CD4-positive, alpha-beta T cell treated with Interleukin-6 for 4 hours (primary cell): ENCODE measurements at places on chromosomes 2 and 18.

DNA sequence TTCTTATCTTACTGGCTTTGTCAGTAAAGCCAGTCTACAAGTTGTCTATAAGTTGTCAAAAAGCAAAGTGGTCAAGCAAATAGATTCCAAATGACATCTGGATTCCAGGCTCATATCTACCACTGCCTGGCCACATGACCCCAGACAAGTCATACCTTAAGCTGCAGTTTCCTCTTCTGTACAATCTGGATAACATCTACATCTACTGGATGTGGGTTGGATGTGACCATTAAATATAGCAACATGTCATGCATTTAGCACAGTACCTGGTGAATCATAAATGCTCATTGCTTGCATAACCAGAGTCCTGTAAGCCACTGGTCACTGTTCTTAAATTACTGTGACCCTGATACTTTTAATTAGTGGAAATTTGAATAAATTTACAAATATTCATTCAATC lies 16.8 kb downstream of the COBLL1 start:
- DNase-seq, result no peak

GRCh38 chr2:37883518-37883917 lies 41.6 kb upstream of the RMDN2 start:
- DNase-seq, result no peak

DNA sequence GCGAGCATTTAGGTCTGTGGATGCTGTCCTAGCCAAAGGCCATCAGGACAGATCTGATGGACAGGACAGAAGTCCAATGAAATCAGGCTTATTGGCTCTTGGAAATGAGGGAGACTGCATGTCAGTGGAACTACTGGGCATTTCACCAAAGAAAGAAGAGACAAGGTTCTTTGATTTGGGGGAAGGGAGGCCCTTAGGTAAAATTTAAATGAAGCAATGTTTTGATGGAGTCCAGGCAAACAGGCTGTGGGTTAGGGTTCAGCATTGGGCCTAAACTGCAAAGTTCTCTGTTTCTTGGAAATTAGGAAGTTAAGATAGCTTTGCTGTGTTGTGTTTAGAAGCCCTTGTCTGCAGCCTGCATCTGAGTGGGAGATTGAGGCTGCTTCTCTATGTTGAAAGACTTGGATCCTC lies 31.6 kb upstream of the RNF149 start:
- no peak for DNase-seq

DNA sequence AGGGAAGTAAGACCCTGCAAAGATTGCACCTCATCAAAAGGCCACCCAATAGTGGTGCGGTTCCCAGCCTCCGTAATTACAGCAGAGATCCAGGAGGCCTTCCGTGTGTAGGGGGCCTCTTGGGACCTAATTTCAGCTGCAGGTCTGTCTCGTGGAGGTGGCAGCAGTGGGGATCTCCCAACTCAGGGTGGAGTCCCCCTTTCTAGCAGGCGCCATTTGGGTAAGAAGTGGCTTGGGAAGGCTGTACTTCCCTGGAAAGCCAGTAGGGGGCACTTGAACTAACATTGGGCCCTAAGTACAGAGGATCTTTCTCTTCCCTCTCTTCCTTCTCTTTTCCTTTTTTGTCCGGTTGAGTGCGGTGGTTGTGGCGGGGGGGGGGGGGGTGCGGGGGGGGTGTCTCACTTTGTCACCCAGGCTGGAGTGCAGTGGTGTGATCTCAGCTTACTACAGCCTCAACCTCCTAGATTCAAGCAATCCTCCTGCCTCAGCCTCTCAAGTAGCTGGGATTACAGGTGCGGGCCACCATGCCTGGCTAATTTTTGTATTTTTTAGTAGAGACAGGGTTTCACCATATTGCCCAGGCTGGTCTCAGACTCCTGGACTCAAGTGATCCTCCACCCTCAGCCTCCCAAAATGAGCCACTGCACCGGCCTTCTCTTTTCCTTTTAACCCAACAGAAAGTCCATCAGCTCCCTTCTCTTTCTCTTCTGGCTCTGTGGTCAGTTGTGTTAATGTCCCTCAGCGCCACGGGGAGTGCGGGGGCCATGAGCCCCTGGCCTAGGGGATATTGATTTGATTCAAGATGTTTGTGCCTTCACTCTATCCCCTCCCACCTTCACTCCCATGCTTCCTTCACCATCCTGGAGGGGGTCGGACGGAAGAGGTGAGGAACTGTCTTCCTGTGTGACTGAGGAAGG lies 32.0 kb downstream of the CENPO start:
- DNase-seq, result peak; percentile 40

DNA sequence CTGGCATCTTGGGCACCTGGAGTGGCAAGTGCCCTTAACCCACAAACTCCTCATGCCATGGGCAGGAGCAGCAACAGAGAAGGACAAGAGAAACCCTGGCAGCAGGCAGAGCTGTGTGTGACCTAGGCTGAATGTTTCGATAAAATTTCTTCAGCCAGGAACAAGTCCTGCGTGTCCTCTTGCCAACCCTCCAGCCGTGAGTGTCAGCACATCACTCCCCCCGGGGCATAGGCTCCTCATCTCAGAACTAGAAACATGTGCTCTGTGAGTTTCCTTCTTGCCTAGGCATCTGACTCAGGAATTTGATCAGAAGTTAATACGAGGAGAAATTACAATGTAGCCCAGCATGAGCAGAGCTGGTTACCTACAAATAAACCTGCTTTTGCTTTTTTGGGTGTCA lies 2.2 kb downstream of the ABCG8 start:
- DNase-seq, result no peak

DNA sequence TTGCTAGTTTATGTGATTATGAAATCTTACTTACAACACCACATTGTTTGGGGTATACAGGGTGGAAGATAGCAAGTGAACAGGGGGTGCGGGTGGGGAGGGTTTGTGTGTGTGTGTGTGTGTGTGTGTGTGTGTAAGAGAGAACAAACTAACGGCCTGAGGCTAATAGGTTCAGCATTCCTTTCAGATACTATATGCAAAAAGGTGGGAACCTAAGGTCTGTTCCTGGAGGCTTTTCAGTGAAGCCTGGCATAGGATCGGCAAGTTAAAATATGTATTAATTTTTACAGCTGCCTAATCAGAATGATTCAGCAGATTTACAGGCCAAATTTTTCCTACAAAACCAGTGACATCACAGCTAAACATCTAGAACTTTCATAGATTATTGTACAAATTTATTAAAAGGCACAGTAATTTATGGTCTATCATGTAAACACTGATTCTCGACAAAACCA lies 7.6 kb upstream of the SPDYA start:
- DNase-seq, result no peak

DNA sequence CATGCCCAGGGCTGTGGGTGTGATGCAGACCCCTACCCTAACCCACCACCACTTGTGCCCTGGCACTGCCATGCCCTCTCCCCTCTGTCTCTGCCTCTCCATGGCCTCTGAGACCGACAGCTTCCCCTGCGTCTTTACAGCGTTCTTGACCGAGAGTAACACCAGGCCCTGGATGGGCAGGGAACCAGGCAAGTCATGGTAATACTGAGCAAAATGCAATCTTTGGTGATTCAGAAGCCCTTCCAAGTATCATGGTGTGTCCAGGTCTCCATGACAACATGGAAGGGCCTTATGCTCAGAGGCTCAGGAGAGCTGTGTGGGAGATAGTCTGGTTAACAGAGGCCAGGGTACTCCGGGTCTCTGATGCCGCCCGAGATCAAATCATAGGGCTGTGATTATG lies 176.1 kb downstream of the KLHL29 start:
- DNase-seq, result no peak

DNA sequence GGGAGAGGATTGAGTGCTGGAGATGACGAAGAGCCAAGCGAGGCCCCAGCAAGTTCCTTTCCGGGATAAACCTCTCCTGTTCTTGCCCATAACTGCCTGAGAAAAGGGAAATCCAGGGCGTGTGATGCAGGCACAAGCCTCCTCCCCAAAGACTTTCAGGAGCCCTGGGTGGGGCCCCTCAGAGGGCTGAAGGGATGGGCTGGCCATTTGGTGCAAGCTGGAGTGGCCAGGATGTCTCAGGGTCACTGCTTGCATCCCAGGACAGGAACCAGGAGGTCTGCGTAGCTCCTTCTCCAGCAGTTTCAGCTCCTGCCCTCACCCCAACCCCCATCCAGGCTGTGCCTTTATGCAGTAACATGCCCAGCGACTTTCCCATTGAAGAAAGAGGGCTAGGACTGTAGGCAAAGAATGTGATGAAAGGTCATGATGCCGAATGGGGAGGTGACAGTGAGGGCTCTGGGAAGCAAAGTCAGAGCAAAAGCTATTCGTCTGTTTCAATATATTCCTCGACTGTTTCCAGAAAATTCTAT lies 80.2 kb downstream of the PXDN start:
- DNase-seq, result no peak

DNA sequence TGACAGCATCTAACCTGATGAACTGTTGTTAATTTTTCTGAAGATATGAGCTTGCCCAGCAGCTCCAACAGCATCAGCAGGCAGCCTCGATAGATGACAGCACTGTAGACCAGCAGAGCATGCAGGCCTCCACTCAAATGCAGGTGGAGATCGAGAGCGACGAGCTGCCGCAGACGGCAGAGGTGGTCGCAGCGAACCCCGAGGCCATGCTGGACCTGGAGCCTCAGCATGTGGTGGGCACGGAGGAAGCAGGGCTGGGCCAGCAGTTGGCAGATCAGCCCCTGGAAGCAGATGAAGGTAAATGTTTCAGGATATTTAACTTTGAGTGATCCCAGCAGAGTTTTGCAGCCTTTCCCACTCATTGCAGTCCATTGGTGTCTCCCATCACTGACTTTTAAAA lies 85.9 kb downstream of the ZNF236 start:
- no peak for DNase-seq

- no peak for DNase-seq
Observed at GRCh38 chr2:10770956-10771750, 41.4 kb downstream of the PDIA6 start.

- no peak for DNase-seq
Observed at GRCh38 chr2:47486841-47487497, 84.0 kb downstream of the MSH2 start.

DNA sequence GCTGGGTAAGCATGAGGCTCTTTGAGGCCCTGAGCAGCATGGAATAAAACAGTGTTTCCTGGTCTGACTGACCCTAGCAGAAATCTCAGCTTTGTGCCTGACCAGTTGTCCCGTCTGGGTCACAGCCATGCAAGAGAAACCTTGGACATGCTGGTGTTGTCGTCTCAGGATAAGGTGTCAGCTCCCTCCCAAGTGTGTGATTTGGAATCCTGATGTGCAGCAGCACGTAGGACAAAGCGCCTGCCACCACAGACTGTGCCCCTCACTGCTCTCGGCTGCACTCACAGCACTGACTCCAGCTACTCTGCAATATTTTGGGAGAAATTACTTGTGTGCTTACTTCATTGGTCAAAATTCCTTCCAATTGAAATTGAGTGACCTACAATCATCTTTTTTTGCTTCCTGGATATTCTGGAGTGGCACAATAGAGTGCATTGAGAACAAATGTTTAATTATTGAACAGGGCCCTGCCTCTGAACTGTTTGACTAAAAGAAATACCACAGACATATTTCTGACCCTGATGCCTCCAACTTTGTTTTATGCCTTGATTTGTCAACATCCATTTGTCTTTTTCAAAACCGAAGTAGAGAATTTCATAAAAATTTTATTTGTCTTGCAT lies 352.4 kb downstream of the SOCS6 start:
- DNase-seq, result no peak

- no peak for DNase-seq
Observed at GRCh38 chr2:190903693-190904450, 23.3 kb downstream of the GLS start.

DNA sequence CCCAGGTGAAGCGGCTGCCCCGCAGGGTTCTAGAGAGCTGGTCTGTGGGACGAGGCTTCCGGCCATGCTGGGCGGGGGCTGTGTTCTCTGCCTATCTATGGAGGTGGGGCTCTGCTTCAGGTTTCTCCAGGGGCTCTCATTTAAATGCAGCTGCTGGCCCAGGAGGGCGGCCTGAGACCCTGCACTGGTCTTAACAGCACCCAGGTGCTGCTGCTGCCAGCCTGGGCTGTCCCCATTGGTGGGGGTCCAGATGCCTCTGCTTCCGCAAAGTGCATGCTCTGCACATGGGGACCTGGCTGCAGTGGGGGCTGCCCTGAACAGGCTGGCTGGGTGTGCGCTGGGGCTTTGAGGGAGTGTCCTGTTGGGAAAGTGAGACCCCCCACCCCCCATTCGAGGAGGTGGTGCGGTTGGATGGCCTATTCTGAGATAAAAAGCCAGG lies 29.7 kb upstream of the ALLC start:
- DNase-seq, result no peak

DNA sequence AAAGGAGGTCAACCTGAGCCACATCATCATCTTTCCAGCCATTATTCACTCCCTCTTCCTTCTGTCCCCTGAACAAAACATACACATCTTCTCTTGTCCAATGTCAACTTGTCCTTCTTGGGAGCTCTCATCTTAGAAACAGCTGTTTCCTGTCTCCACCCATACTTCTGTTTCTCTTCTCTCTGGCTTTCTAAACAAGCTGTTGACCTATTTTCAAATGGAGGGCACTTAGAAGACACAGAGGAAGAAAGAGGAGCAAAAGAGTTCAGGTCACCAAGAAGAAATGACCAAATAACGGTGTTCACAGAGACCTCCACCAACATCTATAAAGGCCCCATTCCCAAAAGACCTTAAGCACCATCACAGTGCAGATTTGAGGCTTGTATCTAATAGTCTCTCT lies 355.9 kb upstream of the HNRNPA3 start:
- DNase-seq, result no peak

DNA sequence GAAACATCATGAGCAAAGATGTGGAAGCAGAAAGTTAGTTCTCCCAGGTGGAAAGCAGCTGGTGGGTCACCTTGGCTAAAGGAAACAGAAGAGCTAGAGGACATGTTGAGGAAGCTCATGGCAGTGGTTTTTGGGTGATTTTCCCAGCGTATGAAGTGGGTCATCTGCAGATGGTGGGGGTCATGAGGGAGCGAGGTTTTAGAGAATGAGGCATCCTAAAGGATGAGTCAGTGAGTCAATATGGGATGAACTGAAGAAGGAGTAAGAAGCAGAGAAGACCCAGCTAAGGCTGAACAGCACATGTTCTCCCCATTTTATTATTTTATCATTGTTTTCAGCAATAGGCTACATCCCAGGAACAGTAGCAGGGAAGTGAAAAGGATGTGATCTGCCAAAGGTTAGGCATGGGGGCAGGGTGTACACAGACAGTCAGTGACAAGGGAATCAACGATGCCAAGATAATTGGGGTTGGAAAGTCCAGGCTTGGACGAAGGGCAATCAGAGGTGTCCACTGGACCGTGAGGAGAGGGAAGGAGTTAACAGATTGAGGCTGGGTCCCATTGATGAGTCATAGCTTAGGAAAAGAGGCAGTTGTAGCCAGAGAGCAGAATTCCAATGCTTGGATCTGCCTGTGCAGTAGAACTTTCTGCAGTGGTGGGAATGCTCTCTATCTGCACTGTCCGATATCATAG lies 289.3 kb upstream of the RAB12 start:
- no peak for DNase-seq

GRCh38 chr2:143649226-143649740 lies 520.1 kb downstream of the ARHGAP15 start:
- DNase-seq, result no peak

- DNase-seq, result no peak
Observed at GRCh38 chr2:227608561-227609338, 5.9 kb downstream of the SCYGR3 start.
